Adipocyte (in vitro differentiated cells): ENCODE measurements at places on chromosomes 2 and 18.

GRCh38 chr2:76448956-76449355 is 738.2 kb upstream of the GCFC2 start:
- no peak for DNase-seq

DNA sequence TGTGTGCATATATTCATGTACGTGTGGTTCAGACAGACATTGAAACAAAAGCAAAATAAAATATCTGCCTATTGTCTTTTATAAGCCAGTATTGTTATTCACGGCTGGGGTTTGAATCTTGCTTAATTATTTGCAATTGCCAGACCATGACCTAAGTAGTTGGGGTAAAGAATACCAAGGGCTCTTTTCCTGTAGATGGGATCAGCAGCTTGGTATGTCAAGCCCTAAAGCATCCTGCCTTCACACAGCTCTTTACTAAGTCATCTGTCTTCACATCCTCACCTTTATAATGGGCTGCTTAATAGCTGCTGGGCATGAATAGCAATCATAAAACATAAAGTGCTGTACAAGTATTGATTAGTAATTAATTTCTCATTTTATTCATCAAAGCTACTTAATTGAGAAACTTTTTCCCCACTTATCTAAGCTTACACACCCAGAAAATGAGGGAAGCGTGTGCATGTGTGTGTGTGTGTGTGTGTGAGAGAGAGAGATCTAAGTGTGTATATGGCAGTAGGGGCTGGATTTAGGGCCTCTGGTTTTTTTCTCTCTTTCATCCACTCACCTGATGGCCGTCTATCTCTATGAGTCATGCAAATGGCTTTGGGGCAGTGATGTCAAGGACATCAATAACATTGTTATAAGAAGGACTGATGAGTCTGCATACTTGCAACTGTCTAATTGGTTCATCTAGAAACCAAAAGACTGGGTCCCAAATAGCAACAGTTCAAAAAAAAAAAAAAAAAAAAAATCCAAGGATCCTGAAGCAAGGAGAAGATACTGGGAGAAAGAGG is 244.1 kb upstream of the TNP1 start:
- DNase-seq: peak; percentile 42

GRCh38 chr2:183035954-183036669 is 2.1 kb downstream of the NCKAP1 start:
- no peak for DNase-seq

GRCh38 chr18:2412281-2412680 is 159.0 kb downstream of the METTL4 start:
- no peak for DNase-seq

- peak; percentile 38 for DNase-seq
Measured at GRCh38 chr18:34741401-34741800, 31.3 kb downstream of the DTNA start.

DNA sequence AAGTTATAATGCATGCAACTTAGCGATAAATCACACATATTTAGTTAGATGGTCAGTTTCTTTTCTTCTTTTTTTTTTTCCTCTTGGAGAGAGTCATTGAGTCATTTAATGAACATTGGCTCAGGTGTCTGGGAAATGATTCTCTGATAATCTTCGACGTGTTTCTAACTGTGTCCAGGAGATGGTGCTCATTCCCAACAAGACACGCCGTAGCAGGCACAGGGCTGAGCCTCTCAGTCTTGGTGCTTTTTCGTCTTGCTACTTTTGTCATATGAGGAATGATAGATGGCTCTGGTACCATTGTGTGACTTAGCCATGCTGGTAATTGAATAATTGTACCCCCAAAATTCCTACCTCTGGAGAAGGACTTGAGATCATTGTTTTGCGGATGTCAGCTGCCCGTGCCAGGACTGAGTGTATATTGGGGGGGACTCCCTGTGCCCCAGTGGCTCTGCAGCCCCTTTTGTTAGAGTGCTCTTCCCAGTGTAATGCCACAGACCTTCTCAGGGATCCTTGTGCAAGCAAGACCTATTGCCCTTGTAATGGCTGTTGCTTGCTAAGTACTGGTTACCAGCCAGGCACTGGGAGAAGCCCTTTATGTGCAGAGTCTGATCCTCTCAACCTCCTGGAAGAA is 107.6 kb upstream of the CYRIA start:
- peak; percentile 82 for DNase-seq

DNA sequence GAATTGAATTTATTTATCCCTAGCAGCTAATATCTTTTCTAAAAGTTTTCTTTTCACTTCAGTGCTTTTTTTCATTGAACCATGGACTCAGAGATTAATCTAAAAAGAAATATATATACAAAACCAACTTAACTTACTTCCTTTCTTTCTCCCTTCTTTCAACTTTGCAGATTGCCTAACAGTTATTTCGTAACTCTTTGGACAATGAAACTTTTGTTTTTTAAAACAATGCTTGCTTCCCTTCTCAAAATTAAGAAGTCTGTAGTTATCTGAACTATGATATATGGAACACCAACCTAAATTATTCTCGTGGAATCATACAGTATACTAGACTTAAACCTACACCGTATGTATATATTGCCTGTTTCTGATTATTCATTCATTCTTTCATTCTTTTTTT is 62.9 kb downstream of the MIB1 start:
- DNase-seq: peak; percentile 83

GRCh38 chr2:86396291-86396785 is 44.8 kb upstream of the KDM3A start:
- peak; percentile 38 for DNase-seq

- DNase-seq: peak; percentile 8
Measured at GRCh38 chr18:48295586-48296311, 113.4 kb downstream of the ZBTB7C start.

- no peak for DNase-seq
Measured at GRCh38 chr2:170031288-170031687, 146.7 kb upstream of the MYO3B start.

DNA sequence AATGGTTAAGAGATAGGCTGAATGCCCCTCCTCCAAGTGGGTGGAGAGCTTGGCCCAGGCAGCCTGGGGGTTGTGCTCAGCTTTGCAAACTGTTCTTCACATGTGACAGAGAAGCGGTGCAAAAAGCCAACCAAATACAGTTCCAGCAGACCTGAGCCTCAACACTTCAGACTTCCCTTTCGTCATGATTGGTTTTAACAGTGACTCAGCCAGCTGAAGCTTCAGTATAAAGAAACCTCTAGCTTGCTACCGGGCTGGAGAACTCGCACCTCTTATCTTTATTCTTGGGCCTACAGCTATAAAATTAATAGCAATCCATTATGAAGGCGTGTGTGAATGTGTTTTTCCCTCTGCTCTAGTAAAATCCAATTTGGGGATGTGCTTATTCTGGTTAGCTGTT is 20.0 kb downstream of the SETBP1 start:
- DNase-seq: no peak

DNA sequence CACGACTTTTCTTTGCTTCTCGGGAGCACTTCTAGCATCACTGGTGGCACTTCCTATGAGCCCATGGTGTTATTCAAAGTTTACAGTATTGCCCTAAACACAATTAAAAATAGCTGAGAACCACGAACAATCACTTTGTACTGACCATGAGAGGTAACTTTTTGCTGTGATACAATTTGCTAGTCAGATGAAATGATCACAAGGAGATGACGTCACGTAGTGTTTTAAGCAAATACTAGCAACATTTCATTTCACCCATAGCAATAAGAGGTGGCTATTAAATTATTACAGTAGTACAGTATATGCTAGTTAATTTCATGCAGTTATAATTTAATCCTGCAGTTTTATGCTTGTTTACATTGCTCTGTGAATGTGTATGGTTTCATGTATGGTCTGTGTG is 108.9 kb upstream of the DOK6 start:
- DNase-seq: no peak

DNA sequence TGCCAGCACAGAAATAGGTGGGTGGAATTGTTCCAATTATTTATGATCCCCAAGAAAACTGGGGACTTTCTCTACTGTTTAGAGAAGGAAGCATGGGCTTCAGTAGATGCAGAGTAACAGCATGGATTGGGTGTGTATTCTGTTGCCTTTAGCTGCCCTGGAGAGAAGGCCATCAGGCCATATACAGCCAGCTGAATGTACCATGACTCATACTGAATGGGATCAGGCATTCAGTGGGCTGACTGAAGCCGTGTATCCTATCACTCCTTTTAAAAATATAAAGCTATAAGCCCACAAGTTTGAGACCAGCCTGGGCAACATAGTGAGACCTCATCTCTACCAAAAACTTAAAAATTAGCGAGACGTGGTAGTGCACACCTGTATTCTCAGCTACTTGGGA is 16.7 kb upstream of the PLEKHM3 start:
- DNase-seq: peak; percentile 36

- DNase-seq: no peak
Measured at GRCh38 chr18:36667811-36668210, 161.0 kb downstream of the TPGS2 start.

GRCh38 chr2:32064713-32065112 is 1.4 kb downstream of the SPAST start:
- peak; percentile 28 for DNase-seq

DNA sequence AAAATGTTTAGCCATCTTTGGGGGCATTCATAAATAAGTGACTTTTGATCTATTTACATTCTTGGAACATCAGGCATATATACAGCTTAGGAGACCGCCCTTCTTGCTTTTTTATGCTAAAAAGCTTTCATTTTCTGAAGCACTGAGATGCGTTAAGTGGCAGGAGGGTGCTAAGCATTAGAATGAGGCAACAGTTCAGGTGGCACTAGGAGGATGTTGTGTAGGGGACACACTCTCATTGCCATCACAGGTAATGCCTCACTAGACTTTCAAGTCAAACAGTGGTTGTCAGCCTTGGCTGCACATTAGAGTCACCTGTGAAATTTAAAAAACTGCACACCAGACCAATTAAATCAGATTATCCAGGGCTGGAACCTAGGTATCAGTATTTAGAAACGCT is 39.1 kb downstream of the EHBP1 start:
- no peak for DNase-seq

DNA sequence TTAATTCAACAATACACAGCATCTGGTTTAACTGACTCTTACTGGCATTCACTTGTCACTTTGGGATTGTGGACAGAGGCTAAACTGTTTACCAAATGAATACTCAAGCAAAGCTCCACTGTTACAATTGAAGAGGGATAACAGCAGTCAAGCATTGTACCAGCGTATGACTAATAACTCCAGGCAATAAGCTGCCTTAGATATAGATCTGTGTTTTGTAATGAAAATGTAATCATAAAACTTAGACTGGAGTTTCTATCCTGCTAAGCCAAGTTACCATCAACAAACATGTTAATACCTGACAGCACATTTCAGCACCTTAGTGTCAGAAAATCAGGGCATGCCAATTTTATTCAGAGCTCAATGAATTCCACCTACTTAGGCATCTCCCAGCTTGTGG is 889.5 kb downstream of the EPHA4 start:
- peak; percentile 66 for DNase-seq

DNA sequence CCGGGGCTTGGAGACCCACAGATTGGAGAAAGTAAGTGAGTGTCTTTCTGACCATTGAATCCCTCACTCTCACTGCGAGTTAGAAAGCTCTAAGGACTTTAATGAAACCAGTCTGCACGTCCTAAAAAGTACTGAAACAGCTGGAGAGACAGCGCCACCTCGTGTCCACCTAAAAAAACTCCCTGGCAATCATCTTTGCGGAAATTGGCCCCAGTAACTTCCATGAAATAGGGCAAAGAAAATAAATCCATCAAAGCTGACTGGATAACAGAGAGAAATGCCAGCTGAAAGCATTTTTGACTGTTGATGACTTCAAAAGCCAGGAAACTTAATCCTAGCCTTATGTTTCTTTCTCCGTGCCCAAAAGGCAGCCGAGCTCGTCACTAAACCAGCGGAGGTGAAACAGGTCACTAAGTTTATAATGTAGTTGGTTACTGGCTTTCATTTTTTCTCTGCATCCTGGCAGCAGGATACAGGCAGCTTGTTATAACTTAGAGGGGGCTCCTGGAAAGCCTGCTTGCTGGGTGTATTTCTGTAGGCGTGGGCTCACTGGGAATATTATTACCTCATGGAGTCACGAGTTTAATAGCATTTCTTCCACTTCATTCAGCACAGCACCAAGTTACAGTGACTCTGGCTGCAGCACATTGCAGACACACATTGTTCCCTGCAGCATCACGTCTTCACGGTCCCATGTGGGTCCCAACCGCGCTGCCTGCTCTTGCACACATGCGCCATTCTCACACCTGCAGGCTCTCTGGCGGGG is 266.5 kb downstream of the HRH4 start:
- DNase-seq: peak; percentile 89

DNA sequence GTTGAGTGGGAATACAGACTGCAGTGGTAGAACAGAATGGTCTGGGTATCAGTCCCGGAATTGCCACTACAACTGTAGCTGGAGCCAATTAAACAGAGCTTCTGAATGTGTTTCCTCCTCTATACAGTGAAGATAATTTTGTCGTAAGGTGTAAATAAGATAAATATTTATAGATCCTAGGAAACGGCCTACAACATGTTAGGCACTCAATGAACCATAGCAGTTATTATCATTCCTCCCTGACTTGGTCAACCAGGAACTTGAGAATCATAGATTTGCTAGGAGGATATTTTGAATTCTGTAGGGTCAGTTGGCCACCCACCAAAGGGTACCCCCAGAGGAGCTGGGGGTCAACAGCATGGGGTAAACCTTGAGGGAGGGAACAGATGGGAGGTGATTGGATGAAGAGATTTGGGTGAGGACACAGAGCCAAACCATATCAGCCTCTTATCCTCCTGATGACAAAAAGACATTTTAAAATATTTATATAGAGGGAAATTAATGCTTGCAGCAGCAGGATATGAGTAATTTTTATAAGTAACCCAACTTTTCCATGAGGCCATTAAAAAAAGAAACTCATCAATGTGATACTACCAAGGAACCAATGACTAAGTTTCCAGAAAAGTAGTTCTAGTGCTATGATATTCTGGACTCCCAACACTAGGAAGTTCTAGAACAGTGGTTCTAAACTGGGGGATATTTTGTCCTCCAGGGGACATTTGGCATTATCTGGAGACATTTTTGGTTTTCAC is 4.0 kb downstream of the DHRS9 start:
- DNase-seq: no peak

DNA sequence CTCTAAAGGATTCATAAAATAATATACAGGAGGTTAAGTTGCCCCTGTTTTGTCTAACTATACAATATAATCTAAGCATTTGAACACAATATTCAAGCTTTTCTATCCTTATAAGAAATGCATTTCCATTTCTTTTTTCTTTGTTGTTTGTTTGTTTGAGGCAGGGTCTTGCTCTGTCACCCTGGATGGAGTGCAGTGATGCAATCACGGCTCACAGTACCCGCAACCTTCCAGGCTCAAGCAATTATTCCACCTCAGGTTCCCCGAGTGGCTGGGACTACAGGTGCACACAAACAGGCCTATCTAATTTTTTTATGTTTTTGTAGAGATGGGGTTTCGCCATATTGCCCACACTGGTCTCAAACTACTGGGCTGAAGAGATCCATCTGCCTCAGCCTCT is 307.8 kb downstream of the ZNF804A start:
- DNase-seq: no peak
